ENCODE measurements at places on chromosomes 7 and 10.

GRCh38 chr10:21497177-21497807 lies 28.2 kb downstream of the SKIDA1 start:
- no peak for DNase-seq

- no peak for DNase-seq
Observed at GRCh38 chr10:22724773-22725172, 10.4 kb upstream of the PIP4K2A start.

DNA sequence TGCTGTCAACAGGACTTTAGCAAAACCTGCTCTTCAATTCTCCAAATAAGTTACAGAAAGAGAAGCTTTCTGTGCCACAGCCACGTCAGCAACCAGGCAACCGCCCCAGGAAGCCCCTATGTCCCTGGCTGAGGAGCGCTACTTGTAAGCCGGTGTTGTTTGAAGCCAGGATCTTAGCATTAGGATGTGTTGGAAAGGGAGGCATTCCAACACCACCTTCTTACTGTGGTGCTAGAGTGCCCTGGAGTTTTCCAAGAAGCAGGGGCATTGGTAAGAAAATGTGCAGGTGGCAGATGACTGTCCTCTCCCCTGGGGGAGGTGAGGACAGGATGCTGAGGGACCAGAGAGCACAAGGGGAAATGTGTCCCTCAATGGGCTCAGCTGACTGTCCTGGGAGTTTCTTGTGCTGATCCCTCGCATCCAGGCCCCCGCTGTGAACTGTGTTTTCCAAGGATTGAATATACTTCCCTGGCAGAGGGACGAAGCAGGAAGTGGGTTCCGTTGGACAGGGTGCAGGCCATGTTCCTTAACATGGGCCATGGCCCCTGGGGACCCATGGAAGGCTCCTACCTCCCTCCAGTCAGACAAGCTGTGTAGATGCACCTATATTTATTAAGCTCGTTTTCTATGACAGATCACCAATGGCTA lies 139.6 kb upstream of the GDF10 start:
- DNase-seq, result no peak

DNA sequence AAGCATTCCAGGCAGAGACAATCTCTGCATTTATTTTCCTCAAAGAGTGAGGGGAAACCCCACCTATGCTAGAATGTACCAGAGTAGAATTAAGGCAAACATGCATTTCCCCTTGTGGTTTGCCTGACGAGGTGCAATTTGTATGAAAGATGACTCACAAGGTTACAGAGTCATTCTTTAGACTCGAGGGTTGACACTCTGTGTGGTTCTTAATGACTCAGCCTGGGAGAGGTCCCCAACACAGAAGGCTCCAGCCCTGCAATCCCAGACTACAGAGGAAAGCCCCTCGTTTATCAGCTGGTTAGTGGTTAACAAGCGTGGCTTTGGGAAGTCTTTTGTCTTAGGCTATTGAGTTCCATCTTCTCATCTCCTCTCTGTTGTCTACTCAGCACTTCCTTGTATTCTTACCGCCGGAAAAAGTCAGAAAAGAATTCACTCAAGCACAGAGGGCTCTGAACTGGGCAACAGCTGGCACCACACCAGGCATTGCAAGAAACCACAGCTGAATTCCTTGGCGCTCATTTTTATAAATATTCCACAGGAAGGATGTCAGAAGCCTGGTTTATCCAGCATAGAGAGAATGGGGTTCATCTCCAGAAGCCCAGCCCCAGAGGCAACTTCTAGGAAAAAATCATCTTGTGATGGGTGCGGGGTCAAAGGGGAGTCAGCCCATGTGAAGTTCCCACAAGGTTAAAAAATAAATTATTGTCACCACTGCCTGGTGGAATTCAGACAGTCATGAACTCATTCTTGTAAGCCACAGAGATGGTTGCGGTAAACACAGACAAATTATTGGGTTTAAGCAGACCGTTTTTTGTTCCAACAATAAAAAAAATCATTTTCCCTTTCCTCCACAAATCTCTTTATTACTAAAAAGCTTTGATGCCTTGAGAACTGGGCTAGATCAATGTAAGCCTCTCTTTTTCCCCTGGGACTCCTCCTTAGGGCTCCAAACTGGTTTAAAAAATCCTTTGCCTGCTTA lies 24.5 kb upstream of the SVIL start:
- peak; percentile 100 for DNase-seq

- DNase-seq, result peak; percentile 52
Observed at GRCh38 chr10:59892697-59893096, 13.7 kb downstream of the CCDC6 start.

DNA sequence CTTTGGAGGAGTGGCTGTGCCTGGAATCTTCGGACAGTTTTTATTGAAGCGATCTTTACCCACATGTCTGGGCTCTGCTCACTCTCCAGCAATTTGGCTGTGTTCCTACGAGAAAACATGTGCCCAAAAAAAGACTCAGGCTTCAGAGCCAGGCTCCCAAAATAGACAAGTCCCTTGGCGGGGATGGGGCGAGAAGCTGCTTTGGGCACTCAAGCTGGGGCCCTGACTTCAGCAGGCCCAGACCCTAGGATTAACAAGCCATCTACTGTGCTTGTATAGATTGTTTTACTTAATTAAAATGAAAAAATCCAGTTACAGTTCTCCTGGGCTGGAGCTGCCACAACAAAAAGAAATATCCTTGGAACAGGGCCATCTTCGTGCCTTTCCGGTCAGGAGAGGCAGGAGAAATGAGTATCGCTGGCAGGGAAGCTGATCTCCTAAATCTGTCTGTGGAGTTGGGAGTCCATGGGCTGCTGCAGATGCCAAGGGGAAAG lies 51.4 kb upstream of the PDCD4 start:
- DNase-seq, result no peak

GRCh38 chr10:113704637-113705343 lies 25.1 kb downstream of the CASP7 start:
- no peak for DNase-seq

DNA sequence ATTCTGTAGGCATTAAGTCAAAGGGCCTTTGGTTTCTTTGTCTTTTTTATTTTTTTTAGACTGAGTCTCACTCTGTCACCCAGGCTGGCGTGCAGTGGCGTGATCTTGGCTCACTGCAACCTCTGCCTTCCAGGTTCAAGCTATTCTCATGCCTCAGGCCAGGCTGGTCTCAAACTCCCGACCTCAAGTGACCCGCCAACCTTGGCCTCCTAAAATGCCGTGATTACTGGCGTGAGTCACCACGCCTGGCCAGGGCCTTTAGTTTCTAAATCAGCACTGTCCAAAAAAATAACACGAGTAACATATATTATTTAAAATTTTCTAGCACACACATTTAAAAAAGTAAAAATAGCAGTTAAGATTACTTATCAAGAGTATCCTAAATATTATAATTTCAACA lies 11.1 kb upstream of the ACSL5 start:
- DNase-seq, result no peak

Measured in CD14-positive monocyte (primary cell).